Naive thymus-derived CD4-positive, alpha-beta T cell (primary cell): ENCODE measurements at places on chromosomes 7 and 10.
A peak's percentile ranks its signal among the peaks of the same experiment; 100 is the strongest.

- no peak for DNase-seq
These were observed 252.4 kb downstream of the USP6NL start for GRCh38 chr10:11358923-11359575.

GRCh38 chr10:101047961-101048892 is 13.6 kb upstream of the KAZALD1 start:
- no peak for DNase-seq

GRCh38 chr10:9076066-9076465 is 1021.6 kb downstream of the GATA3 start:
- no peak for DNase-seq

- peak; percentile 62 for DNase-seq
These were observed 1.3 kb upstream of the NMT2 start for GRCh38 chr10:15169555-15170401.

DNA sequence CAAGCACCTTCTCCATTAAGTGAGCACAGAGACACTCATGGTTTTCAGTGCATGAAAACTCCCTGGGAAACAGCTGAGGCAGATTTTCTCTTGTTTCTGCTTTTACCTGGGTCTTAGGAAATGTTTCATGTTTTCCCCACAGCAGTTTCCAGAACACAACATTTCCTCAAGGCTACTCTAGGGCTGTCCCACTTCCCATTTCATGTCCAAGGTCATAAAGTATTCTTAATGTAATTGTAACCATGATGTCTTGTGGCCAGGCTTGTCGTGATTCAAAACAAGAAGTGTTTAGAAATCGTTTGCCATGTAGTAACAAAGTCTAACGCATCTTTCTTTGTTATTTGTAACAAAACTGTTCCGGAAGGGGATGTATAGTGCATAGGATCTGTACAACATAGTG is 83.8 kb upstream of the NRP1 start:
- no peak for DNase-seq
